Stimulated activated naive CD8-positive, alpha-beta T cell treated with anti-CD3 and anti-CD28 coated beads, Interleukin-15, amount 100 ng/mL, for 72 hours (primary cell): ENCODE measurements at places on chromosomes 2 and 18.

DNA sequence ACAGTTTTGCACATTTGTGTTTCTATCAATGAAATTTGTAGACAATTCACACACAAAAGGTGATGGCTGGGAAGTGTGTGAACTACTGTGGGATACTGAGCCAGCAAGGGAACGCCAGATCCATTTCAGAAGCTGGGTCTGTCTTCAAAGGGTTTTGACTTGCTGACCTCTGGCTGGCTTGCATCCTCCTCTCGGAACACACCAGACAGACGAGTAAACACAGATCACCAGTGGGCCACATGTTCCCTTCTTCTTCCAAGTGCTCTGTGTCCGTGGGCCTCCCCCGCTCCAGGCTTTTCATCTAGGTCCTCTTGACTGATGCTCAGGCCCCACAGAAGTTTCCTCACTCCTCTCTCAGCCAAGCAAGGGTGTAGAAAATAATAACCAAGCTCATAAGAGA is 122.2 kb upstream of the OSR1 start:
- DNase-seq = no peak

- no peak for DNase-seq
Measured at GRCh38 chr18:68172842-68173549, 541.9 kb downstream of the TMX3 start.

DNA sequence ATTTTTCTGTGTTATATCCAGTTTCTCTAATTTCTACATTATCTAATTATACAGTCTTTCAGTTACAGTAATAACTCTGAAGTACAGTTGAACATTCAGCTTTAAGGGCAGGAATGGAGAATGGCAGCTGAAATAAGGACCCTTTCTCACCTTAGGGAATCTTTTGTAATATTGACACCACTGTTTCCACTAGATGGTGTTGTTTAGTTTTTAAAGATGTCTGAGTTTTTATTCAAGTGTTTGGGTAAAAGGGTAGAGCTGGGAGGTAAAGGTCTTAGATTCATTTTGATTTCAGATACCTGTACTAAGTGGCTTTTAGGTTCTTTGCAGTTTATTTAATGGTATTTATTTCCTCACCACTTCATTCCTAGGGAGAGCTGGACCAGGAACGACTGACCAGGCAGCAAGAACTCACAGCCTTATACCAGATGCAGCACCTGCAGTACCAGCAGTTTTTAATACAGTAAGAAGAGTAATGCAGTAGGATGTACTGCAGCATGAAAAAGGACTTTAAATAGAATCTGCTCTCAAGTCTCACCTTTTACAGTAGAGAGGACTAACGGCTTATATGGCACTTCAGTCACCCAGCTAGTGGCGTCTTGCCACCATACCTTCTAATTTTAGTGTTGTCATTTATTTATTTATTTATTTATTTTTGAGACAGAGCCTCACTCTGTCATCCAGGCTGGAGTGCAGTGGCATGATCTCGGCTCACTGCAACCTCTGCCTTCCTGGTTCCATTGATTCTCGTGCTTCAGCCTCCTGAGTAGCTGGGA is 33.2 kb upstream of the KCNJ13 start:
- no peak for DNase-seq

GRCh38 chr18:21406116-21406515 is 164.1 kb downstream of the GREB1L start:
- DNase-seq = no peak

- peak; percentile 27 for DNase-seq
Measured at GRCh38 chr2:130728007-130728454, 839 bp upstream of the GPR148 start.

- DNase-seq = no peak
Measured at GRCh38 chr2:96903815-96904214, 33.9 kb upstream of the SEMA4C start.

DNA sequence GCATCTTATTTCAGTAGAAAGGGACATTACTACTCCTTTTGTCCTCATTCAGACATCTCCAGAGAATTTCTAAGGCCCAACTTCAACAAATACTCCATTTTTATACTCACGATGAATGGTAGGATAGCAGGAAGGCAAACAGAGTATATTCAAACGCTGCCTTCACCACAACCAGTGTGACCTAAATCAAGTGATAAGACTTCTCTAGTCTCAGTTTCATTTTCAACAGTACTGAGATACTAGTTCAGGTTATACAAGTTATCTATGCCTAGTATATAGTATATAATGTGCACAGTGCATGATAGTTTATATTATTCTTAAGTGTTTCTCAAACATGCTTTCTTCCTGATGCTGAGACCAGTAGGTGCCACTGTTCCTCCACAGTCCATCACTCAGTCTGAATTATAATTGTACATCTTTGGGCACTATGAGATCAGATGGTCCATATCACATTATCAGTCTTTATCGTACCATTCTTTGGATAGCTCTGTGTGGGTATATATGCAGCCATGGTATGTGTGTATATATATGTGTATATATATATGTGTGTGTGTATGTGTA is 66.3 kb upstream of the RPE start:
- DNase-seq = no peak

GRCh38 chr2:69190743-69191404 is 177.9 kb downstream of the ANTXR1 start:
- DNase-seq = no peak

- no peak for DNase-seq
Measured at GRCh38 chr2:225636558-225636957, 237.0 kb downstream of the NYAP2 start.

- DNase-seq = no peak
Measured at GRCh38 chr2:8877894-8878293, 40.5 kb upstream of the KIDINS220 start.

- DNase-seq = no peak
Measured at GRCh38 chr2:202790676-202791075, 80.9 kb downstream of the ICA1L start.

GRCh38 chr18:9516437-9517064 is 41.2 kb downstream of the RALBP1 start:
- no peak for DNase-seq

- DNase-seq = no peak
Measured at GRCh38 chr2:68303033-68303901, 16.5 kb downstream of the CNRIP1 start.

DNA sequence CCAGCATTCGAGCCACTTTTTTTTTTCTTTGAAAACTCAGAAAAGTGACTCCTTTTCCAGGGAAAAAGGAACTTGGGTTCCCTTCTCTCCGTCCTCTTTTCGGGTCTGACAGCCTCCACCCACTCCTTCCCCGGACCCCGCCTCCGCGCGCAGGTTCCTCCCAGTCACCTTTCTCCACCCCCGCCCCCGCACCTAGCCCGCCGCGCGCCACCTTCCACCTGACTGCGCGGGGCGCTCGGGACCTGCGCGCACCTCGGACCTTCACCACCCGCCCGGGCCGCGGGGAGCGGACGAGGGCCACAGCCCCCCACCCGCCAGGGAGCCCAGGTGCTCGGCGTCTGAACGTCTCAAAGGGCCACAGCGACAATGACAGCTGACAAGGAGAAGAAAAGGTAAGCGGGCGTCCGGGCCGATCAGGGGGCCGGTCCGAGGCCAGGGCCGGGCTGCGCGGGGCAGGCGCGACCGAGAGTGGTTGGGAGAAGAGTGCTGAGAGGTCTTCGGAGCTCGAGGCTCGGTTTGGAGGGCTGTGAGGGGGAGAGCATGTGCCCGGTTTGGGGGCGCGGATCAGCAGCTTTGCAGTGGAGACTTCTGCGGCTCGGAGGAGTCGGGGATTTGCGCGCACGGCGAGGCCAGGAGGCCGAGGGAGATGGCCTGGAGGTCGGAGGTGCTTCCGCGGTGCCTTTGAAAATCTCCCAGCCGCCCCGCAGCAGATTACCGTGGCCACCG is 502 bp downstream of the EPAS1 start:
- DNase-seq = peak; percentile 52

DNA sequence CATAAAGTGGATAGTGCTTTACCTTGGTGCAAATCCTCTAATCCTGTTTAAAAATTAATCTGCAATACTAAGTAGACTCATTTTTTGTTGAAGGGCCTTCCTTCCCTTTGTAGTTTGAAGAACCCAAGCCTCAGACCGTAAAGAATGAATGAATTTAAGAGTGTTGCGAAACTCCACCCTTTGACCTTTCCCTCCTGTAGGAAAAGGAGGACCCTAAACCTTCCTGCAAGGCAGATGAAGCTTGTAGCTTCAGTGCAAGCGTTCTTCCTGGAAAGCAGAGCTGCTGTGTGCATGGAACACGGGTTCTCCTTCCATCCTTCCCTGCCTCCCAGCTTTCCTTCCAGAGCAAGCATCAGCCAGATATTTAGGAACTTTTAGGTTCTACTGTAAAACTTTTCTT is 1.7 kb downstream of the IMPA2 start:
- DNase-seq = no peak

GRCh38 chr2:6692819-6693218 is 172.9 kb downstream of the CMPK2 start:
- no peak for DNase-seq

DNA sequence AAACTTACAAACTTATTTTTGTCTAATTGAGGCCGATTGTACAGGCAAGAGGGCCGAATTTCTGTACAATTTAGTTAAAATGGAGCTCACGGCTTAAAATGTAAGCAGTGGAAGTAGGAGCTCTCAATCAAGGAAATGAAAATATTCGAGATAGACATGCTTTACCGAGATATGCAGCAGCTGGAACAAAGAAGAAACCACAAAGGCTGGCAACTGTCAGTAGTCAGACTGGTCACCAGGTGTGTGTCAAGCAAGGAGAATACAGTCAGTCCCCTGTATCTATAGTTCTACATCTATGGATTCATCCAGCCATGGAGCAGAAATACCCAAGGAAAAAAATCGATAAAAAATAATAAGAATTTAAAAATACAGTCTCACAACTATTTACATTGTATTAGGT is 122.6 kb downstream of the WDSUB1 start:
- no peak for DNase-seq

GRCh38 chr2:8935982-8936381 is 67.5 kb downstream of the MBOAT2 start:
- DNase-seq = no peak
